ENCODE measurements at places on chromosomes 6 and 20. TPM values are rescaled to one million over a fixed set of nuclear protein-coding genes. Genes with fewer than 3 reads are reported as not detected.

The TRIM10 gene
- not detected for total RNA-seq

DNA sequence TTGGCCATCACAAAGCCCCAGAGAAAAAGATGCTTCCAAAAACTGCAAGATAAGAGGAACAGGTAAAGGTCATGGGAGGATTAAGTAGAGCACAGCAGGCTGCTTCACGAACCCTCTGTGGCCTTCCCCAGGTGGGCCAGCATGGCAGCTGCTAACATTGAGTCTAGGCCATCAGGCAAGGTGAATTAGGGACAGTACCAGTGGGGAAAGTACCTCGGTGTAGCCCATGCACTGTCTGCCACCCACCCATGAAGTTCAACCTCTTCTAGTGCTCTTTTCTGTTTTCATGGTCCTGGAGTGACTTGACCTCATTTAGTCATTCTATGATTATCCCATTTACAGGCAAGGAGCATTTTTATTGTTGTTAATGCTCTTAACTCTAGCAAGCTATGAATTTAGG, 108.6 kb upstream of the DUSP22 start:
- ATAC-seq: no peak

- no peak for ATAC-seq
These were observed 7.6 kb downstream of the ZNF451 start for GRCh38 chr6:57097596-57097995.

The GID8 gene
- 28.9 TPM for total RNA-seq

DNA sequence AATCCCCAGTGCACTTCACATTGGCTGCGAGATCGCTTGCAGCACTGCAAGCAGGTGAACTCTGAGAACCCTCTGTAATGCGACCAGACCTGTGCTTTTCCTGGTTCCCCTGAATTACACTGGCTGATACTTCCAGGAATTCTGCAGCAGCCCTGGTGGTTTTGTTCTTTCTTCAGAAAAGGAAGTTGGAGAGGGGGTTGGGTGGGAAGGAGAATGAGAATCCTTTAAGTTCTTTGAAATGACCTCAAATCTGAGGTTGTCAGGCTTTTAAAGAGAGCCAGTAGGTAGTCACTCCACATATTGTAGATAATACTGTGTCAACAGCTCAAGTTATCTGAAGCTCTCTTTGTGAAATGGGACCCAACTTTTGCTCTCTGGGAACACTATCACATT, 62.4 kb downstream of the GCNT2 start:
- ATAC-seq: no peak

All from gastroesophageal sphincter (tissue), 4 donors.